Activated CD8-positive, alpha-beta T cell treated with anti-CD3 and anti-CD28 coated beads for 36 hours (primary cell): ENCODE measurements at places on chromosomes 13 and 19. TPM values are rescaled to one million over a fixed set of nuclear protein-coding genes. Genes with fewer than 3 reads are reported as not detected.

The OR4F17 gene
- not detected for total RNA-seq

The SULT2B1 gene
- not detected for total RNA-seq

The ATXN8OS gene
- total RNA-seq, result not detected

The MIA gene
- total RNA-seq, result not detected

The OR7D2 gene
- total RNA-seq, result 0.11 TPM

The RASA3 gene
- total RNA-seq, result 32.3 TPM

The NCAN gene
- not detected for total RNA-seq

The SBK3 gene
- total RNA-seq, result not detected

The CD79A gene
- total RNA-seq, result 21.0 TPM

The FCER2 gene
- total RNA-seq, result 3.7 TPM

The NUMBL gene
- 17.7 TPM for total RNA-seq

The CILP2 gene
- 0.31 TPM for total RNA-seq

The CNN1 gene
- not detected for total RNA-seq
